ENCODE measurements at places on chromosomes 4 and X.

DNA sequence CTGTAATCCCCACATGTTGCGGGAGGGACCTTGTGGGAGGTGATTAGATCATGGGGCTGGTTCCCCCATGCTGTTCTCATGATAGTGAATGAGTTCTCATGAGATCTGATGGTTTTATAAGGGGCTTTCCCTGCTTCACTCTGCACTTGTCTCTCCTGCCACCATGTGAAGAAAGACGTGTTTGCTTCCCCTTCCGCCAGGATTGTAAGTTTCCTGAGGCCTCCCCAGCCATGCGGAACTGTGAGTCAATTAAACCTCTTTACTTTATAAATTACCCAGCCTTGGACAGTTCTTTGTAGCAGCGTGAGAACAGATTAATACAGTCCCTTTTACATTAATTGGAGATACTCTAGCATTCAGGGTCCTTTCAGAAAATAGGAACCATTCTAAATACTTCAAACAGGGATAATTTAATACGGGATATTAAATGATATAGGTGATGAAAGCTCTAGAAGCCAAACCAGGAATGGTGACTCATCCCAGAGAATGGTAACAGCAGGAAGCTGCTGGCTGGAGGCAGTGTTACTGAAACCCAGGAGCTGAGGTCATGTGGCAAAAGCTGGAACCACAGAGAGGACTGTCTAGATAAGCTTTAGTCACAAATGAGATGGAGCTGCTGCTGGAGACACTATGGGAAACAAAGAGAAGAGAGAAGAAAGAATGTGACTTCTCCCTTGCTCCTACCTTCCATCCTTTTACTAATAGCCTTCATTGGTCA is 57.3 kb downstream of the GSTCD start:
- no peak for DNase-seq

- no peak for DNase-seq
These were observed 17.0 kb upstream of the AP1AR start for GRCh38 chr4:112214390-112215264.

- DNase-seq: no peak
These were observed 118.5 kb upstream of the VCX2 start for GRCh38 chrX:8289523-8289922.

DNA sequence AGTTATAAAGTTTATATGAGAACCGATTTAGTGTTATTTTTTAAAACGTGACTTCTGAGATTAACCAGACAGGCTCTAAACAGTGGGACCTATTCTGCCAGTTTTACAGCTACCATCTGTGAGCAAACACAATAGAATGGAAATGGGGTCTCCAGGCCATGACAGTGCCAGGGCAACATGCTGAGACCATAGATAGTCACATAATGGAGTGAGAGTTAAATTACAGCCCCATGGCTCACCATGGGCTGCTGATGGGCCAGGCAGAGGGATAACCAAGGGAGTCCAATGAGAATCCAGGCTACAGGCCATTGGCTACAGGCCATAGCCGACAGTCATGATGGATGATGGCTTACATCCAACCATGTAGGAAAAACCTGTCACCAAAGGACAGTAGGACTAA is 183.5 kb upstream of the NDP start:
- no peak for DNase-seq

DNA sequence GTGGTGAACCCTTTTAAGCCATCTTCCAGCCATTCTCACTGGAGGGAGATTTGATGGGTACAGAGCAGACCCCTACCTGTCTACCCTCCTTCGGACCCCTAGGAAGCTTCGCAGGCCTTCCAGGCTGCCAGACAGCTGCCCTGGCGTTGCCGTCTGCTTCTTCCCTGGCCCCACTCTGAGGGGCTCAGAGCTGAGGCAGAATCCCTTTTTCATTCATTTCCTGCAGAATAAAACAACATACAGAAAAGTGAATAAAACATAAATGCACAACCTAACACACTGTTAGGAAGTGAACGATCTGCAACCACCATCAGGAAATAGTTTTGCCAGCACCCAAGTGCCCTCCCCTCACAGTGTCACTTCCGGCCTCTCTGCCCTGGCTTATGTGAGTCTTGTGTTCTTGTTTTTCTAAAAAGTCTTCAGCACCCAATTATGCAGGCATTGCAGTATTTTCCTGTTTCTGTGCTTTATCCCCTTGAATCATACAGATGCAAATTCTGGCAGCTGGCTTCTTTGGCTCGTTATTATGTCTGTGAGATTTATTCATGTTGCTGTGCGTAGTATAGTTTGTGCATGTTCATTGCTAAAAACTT is 5.6 kb upstream of the ADD1 start:
- DNase-seq: peak; percentile 53
